Activated T-cell treated with anti-CD3 and anti-CD28 coated beads for 48 hours (primary cell): ENCODE measurements at places on chromosomes 1 and 21.

DNA sequence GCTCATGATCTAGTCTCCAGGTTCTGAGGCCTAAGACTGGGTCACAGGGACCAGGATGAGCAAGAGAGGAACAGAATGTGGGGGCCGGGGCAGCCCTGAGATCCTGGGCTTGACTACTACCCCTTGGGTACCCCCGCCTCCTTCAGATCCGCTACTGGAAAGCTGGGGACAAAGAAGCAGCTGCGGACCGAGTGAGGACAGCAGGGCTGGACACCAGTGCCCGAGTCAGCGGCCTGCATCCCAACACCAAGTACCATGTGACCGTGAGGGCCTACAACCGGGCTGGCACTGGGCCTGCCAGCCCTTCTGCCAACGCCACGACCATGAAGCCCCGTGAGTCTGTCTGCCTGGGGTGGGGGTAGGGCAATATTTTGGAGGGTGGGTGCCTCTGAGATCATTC, 12.5 kb downstream of the TMEM81 start:
- DNase-seq: no peak

GRCh38 chr1:65650682-65651081, 142.0 kb upstream of the PDE4B start:
- DNase-seq: no peak

- no peak for DNase-seq
These were observed 14.0 kb upstream of the LHX4 start for GRCh38 chr1:180215856-180216625.

DNA sequence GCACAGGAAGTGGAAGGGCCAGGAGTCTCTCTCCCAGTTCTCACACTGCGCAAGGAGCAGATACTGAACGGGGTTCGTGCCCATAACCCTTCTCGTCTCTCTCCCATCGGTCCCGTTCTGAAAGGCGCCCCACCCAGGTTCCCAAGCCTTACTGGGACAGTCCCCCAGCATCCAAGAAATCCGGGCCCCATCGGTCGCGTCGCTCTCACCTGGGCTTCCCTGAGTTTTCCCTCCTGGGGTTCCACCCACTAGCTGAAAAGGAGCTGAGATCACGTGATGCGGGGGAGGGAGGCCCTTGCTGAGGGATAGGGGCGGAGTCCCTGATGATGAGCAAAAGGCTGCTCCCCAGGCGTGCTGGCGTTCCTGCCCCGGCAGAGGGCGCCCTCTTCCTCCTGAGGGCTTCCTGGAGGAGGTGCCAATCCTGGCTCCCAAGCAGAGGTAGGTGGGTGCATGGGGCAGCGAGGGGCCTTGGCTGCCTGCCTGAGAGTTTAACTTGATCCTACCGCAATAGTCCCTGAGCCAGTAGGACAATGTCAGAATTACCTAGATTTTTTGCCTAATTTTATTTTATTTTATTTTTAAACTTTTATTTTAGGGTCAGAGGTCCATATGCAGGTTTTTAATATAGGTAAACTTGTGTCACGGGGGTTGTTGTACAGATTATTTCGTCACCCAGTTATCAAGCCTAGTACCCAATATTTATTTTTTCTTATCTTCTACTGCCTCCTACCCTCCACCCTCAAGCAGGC, at the start of gene SPOCD1:
Gene SPOCD1 (minus strand): TSS at position 271 of the 749 bp plus-strand sequence. CDS start 689 bp downstream, outside the sequence.
- peak; percentile 83 for DNase-seq

DNA sequence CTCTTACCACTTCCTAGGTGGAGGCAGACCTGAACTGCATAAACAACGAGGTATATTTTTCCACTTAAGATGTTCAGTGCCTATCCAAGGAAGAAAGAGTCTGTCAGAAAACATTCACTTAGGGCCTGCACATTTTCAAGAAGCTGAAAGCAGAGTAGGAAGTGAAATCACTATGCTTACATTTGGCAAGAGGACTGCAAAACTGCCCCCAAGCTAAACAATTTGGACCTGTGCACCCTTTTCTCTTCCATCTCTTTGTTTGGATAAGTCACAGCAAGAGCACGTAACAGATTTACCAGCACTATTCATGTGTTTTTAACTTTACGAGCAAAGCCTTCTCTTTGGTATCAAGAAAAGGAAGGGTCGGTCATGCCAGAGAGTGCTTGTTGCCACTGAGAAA, 13.2 kb upstream of the BEND5 start:
- no peak for DNase-seq

DNA sequence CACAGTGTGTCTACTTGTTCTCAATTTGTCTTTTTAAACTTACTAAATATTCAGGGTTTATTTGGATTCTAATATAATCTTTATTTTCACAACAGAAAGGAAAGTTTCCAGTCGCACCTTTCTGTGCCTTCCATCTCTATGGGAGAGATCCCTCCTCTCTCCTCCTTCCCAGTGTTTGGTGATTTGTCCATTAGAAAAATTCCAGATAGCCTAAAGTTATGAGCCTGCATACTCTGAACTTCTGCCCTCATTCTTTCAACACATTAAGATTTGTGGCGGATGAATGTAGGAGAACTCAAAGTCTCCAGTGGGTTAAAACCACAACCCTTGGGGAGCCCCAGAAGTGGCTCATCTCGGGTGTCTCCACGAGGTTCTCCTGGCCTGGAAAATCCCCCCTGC, 3.6 kb downstream of the NHLH2 start:
- DNase-seq: no peak

- DNase-seq: no peak
These were observed 35.0 kb downstream of the ACP6 start for GRCh38 chr1:147635342-147635741.

DNA sequence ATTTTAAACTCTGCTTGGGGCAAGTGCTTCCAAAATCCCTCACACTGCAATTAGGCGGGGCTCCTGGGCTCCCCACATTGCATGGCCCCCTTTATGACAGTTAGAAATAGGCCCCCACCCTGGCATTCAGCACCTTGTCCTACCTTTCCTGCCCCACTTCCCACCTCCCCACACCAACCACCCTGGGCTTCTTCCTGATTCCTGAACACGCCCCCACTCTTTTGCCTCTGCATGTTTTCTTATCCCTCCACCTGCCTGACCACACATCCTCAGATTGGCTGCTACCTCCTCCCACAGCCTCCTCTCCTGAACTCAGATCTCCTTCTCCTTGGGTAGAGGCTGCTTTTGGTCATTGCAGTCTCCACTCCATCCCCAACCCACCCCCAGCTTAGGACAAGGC, 1.5 kb downstream of the MOB3C start:
- no peak for DNase-seq

- DNase-seq: no peak
These were observed 51.4 kb downstream of the EVA1C start for GRCh38 chr21:32463889-32464300.

- no peak for DNase-seq
These were observed 48.5 kb upstream of the IGSF21 start for GRCh38 chr1:18058981-18059605.

DNA sequence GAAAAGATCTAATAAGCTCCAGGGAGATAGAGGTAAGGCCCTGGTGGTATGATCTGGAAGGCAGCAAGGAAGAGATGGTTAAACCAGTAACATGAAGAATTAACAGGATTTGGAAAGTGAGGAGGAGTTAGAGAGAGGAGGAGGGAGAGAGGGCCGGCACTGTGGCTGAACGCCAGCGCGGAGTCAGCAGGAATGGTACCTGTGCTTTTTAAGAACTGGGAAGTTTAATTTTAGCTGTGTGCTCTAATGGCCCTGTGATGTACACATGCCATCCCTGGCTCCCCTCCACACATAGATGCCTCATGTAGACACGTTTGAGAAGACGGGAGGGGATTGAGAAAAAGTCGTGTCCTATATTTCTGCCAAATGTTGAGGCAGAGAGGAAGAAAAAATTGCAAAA, 13.8 kb upstream of the AVPR1B start:
- DNase-seq: no peak

DNA sequence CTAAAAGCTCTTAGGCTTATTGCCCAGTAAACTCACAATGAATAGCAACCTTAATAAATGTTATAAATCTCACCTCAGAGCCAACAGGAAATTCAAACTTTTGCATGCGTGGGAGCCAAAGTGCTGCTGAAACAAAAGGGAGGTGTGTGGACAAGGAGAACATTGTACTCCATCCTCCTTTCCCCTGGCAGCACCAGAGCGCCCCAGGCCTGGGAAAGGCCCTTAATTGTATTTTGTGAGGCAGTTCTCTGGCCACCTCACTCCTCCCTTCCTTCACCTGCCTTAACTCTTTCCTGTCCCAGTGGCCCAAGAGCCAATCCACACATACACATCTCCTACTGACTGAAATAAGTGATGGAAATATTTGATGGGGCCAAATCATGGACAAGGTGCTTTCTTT, 648.5 kb downstream of the LMO4 start:
- no peak for DNase-seq

DNA sequence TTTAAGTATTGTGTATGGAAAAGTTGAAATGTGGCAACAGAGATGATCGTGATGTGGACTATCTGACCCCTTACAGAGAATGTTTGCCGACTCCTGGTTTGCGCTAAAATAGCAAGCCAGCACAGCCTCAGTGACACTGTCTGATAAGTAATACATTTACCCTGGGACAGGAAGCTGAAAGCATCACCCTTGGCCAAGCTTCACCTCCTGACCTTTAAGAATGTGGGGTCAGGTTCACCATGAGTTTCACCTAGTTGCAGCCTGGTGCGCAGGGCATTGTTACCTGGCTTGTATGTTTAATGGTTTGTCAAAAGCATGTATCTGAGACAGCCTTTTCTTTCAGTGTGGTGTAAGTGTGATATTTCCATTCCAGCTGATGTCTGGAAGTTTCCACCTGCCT, 29.2 kb downstream of the TRAF5 start:
- DNase-seq: no peak

- no peak for DNase-seq
These were observed 19.7 kb upstream of the SMIM12 start for GRCh38 chr1:34879230-34879629.

- DNase-seq: no peak
These were observed 13.3 kb downstream of the DLGAP3 start for GRCh38 chr1:34916104-34916503.

DNA sequence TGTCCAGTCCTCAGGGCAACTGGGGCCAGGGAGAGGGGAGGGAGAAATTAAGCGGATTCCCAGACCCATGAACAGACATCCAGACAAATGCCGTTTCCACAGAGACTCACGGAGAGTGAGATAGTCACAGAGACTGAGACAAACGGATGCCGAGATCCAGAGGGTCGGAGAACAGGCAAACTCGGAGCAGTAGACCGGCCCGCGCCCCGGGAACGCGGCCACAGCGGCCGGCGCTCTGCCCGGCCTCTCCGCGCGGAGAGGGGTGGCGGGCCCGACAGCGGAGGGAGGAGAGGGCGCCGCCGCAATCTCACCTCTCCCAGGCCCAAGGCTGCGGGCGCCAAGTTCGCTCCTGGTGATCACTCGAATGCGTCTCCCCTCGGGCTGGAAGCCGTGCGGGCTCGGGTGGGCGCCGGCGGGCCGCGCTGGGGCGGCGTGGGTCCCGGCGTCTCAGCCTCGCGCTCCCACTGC, 831 bp upstream of the FOXD2 start:
- DNase-seq: no peak

GRCh38 chr1:38834221-38834782, 25.3 kb downstream of the RRAGC start:
- no peak for DNase-seq

GRCh38 chr1:173864179-173864867, 3.5 kb downstream of the GAS5 start:
- DNase-seq: no peak

DNA sequence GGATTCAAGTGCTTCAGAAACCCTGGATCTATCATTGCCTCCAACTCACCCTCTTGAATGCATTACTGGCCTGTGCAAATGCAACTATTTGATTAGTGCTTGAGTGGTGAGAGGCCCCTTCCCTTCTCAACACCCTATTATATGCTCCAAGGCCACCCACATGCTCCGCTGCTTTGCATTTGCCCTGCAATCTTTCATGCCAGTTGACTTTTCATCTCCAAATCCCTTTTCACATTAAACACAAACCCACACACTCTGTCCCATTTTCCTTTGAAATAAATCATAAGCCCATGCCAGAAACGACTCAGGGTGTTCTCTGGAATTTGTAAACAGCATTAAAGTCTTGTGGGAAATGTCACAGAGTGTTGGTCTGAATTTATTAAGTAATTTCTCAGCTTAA, 78.9 kb upstream of the CTTNBP2NL start:
- DNase-seq: no peak

DNA sequence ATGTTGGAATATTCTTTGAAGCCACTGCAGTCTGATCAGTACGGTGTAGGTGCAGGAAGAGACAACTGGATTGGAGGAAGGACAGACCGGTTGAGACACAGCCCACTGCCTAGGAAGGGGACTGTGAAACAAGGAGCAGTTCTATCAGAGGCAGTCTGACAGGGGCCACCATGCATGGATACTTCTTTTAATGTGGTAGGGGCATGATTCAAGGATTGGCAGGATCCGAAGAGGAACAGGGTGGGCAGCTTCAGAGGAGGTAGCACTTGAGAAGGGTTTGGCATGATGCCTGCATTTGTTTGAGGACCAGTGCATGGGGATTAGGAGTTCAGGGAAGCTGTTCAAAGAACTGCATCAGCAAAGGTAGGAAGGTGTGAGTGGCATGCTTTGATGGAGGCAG, 167.9 kb downstream of the DYRK1A start:
- no peak for DNase-seq
